ENCODE measurements at places on chromosomes 2 and 18.

DNA sequence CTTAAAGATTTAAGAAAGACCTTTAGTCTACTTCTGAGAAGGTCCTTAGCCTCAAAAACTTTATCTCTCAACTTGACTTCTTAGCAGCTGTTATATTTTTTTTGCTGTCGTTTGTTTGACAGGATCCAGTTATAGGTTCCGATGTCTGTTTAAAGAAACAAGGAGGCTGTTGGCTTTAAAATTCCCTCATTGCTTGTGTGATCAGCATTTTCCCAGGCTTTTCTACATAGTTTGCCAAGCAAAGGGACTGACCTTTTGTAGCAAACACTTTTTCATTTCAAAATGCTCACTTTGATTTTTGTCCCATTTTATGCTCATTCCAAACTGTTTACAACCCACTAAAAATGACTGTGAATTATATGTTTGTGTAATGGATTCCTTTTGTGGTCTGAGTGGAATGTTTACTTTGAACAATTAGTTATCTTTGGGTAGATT lies 394.9 kb downstream of the ARHGAP15 start:
- no peak for DNase-seq

DNA sequence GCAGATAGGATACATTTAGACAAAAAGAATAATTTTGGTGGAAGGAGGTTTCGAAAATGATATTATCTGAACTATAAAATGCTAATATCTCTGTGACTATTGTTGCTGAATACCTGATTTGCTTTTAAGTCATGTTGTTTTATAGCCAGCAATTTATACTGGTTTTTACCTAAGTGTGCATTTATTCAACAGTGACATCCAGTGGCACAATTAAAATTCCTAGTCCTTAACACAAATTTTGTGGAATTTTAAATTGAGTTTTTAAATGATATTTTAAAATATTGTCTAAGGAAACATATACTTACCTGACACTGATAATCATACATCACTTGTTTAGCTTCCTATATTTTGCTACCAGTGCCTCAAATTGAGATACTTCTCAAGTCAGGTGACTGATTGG lies 144.8 kb downstream of the ARHGAP28 start:
- DNase-seq, result no peak

- no peak for DNase-seq
Observed at GRCh38 chr18:56289381-56289780, 349.0 kb downstream of the TXNL1 start.

DNA sequence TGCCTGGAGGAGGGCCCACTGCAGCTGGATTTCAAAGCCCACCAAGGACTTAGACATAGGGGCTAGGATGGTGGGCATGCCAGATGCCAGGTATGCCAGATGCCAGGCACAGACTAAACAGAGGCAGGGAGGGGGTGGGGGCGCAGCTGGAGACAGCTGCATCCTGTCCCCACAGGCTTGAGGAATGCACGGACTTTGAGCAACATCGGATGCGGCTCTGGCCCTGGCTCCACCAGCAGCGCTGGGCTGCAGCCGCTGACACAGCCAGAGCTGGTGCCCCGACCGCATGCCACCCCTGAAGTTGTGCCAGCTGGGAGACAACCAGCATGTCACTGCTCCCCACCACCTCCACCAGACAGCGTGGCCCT lies 39.5 kb downstream of the AQP12A start:
- DNase-seq, result no peak

- DNase-seq, result no peak
Observed at GRCh38 chr2:69628325-69629021, 15.1 kb downstream of the AAK1 start.

DNA sequence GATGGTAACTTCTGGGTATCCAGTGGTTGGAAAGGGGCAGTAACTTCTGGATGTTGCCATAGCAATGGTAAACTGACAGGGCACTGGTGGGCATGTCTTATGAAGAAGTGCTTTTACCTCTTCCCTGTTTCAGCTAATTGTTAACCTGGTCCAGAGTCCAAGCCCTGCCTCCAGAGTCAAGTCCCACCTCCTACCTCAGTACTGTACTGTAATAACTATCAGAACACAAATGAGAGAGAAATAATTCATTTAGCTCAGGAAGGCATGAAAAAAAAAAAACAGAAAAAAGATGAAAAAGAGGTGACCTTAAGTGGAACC lies 237.0 kb downstream of the ZNF804A start:
- DNase-seq, result no peak

GRCh38 chr2:171393487-171393886 lies 40.3 kb downstream of the METTL8 start:
- DNase-seq, result no peak

DNA sequence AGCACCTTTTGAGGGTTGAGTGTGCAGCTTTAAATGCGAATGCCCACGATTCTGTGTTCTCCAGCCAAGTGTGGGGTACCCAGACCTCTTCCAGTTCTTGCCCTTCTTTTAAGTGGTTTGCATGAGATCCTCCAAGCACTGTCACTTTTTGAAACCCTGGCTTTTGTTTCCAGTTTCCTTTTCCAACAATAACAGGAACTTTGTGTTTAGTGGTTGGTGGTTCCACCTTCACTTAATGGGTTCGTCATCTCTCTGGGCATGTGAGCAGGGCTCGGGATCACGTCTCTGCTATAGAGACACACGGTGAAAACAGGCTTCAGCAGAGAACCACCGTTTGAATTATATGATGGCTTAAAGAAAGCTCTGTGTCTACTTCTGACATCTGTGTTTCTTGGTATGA lies 197.6 kb downstream of the LDLRAD4 start:
- DNase-seq, result no peak

GRCh38 chr2:151756820-151757219 lies 22.5 kb upstream of the NEB start:
- DNase-seq, result no peak

DNA sequence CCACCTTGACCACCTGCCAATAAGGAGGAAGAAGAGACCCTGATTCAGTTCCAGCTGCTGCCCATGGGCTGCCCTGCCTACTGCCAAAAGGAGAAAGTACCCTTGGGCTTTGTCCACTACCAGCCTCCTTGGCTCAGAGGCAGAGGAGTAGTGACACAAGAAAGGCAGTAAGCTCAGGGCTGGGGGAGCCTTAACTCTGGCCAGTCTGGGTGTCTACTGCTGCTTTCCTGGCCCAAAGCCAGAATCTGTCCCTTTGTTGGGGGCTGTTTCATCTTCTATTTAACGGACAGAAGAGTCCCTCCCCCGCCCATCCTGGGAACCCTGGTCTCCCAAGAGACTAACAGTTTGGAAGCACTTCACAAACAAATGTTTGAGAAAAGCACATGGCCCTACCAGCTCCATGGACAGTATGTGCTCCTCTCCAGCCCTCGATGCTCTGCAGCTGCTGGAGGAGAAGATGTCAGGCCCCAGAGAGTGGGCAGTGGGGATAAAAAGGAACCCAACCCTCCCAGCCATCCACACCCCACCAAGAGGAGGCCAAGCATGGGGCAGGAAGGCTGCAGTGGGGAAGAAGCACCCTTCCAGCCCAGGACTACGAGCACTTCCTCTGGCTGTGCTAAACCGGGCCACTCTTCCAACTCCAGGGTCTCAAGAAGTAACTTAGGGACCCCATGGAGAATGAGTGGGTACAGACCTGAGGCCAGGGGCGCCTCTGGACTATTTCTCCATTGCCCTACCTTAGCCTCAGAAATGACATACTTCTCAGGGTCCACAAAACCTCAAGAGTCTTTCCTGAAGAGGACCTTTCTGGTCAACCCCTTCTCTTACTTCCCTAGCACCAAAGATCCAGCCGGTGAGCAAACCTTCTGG lies 1.2 kb downstream of the ATG9A start:
- DNase-seq, result no peak

DNA sequence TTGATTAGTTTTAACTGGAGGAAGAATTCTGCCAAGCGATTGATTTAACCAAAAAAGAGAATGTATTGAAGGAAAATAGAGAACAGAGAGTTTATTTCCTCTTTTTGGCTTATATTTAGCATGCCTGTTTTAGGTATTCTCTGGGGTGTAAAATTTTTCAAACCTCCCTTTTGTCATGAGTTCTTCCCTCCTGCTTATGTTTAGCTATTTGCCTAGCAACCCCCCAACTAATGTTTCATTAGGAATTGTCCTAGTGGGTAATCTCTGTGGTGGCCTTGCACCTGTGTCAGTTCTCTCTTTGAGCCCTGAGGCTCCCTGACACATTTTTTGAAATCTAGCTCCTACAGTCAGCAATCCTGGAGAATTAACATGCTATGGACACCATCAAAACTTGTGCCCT lies 12.5 kb upstream of the REG1B start:
- DNase-seq, result no peak

DNA sequence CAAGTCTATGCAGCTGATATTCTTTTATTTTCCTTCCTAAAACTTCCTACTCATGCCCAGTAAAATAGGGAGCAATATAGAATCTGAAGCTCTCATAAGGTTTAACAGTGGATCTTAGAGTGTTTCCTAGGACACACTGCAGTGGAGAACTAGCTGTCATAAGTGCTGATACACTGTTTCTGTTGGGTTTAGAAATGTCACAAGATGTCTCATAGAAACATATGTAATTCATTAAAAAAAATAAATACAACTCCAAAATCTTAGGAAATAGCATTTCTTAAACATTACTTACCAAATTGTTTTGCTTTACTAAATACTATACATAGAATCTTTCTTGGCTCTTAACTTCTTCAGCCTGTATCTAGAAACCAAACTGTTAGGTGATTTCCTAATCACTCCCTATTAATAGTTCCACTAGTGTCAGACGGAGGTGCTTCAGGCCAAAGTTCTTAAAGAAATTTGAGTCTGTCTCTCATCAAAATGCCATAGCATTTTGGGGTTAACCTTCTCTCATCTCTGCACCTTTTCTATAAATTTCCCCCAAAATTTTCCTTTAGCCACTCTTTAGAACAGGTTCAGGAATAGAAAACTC lies 93.7 kb downstream of the CERKL start:
- no peak for DNase-seq

- no peak for DNase-seq
Observed at GRCh38 chr2:237184192-237184918, 98.7 kb downstream of the COPS8 start.

DNA sequence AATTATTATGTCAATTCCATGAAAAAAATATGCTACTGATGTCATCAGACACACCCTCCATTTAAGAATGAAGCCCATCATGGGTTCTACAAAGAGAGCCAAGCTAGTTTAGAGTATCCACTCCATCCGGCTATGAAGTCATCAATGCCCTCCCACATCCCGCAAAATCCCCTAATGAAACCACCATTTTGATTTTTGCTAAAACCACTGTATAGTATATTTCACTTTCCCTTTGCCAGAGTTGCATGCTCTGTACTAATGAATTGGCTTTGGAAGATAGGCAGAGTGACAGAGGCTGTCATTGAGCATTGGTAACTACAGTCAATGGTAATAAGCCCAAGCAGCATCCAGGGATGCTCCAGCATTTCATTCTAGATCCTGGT lies 118.6 kb downstream of the ANKRD44 start:
- no peak for DNase-seq

GRCh38 chr18:23391156-23391555 lies 61.9 kb upstream of the RIOK3 start:
- no peak for DNase-seq

- no peak for DNase-seq
Observed at GRCh38 chr2:140658760-140659692, 1471.8 kb downstream of the LRP1B start.

DNA sequence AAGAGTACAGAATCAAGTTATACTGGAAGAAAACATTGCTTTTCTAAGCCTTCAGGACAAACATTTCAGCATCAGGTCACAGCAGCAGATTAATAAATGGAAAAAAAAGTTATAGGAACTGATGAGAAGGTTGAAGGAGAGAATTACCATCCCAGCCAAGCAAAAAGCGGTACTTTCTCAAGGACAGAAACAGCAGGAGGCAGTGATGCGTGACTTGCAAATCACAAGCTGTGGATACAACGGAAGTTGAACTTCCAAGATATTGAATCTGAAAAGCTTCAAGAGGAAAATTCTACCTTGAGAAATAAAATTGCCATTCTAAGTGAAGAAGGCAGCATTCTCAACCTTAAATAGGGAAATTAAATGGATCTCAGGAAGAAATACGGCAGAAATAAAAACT lies 18.5 kb upstream of the SERPINB12 start:
- no peak for DNase-seq

DNA sequence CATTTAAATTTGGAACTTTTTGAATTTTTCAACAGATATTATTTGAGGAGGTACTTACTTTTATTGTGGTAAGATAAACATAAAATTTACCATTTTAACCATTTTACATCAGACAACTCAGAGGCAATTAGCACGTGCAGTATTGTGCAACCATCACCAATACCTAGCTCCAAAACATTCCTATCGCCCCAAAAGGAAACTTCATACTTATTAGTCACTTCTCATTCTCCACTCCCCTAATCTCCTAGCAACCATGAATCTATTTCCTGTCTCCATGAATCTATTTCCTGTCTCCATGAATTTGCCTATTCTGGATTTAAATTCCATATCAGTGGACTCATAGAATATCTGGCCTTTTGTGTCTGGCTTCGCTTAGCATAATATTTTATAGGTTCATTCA lies 69.9 kb upstream of the FAM136A start:
- no peak for DNase-seq

- DNase-seq, result no peak
Observed at GRCh38 chr2:172864182-172864581, 128.5 kb downstream of the RAPGEF4 start.

DNA sequence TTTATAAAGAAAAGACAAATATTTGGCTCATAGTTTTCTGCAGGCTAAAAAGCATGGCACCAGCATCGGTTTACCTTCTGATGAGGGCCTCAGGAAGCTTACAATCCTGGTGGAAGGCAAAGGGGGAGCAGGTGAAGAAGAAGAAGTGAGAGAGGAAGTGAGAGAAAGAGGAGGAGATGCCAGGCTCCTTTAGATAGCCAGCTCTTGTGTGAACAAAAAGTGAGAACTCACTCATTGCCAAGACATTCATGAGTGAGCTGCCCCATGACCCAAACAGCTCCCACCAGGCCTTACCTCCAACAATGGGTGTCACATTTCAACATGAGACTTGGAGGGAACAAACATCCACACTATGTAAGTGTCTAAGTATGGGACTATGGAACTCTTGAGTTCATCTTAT lies 14.3 kb downstream of the CCDC150 start:
- DNase-seq, result no peak

GRCh38 chr2:80302001-80302313 lies 2.6 kb downstream of the LRRTM1 start:
- no peak for DNase-seq

DNA sequence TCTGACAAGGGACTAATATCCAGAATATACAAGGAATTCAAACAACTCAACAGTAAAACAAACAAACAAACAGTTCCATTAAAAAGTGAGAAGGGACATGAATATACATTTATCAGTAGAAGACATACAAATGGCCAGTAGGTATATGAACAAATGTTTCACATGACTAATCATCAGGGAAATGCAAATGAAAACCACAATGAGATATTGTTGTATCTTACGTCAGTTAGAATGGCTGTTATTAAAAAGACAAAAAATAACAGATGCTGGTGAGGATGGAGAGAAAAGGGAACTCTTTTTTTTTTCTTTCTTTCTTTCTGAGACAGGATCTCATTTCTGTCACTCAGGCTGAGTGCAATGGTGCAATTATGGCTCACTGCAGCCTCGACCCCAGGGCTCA lies 175.5 kb downstream of the CAMKMT start:
- no peak for DNase-seq
